Neuronal stem cell (in vitro differentiated cells): ENCODE measurements at places on chromosomes 13 and 19.
A peak's percentile ranks its signal among the peaks of the same experiment; 100 is the strongest.

- DNase-seq: peak; percentile 72
These were observed 591 bp downstream of the DEDD2 start for GRCh38 chr19:42216653-42217519.

- DNase-seq: no peak
These were observed 81.8 kb downstream of the GGACT start for GRCh38 chr13:100506600-100507422.

DNA sequence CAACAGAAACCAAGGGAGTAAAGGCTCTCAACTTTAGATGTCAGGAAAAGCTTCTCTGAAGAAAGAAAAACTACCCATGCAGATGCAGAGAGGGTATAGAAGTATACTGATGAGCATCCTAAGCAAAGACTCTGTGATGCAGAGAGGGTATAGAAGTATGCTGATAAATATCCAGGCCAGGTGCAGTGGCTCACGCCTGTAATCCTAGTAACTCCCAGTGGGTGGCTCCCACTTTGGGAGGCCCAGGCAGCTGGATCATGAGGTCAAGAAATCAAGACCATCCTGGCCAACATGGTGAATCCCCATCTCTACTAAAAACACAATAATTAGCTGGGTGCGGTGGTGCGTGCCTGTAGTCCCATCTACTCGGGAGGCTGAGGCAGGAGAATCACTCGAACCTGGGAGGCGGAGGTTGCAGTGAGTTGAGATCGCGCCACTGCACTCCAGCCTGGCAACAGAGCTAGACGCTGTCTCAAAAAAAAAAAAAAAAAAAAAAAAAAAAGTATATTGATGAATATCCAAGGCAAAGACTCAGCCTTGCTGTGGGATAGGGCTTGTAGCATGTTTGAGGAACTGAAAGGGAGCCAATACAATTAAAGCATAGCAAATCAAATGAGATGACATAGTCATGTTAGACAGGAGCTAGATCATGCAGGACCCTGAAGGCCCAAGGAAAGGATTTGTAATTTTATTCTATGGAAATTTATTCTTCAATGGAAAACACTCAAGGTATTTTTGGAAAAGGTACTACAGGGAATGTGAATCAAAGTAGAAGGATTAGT lies 14.9 kb downstream of the UBL3 start:
- no peak for DNase-seq

GRCh38 chr19:41998246-41999020 lies 4.4 kb upstream of the ATP1A3 start:
- peak; percentile 66 for DNase-seq

DNA sequence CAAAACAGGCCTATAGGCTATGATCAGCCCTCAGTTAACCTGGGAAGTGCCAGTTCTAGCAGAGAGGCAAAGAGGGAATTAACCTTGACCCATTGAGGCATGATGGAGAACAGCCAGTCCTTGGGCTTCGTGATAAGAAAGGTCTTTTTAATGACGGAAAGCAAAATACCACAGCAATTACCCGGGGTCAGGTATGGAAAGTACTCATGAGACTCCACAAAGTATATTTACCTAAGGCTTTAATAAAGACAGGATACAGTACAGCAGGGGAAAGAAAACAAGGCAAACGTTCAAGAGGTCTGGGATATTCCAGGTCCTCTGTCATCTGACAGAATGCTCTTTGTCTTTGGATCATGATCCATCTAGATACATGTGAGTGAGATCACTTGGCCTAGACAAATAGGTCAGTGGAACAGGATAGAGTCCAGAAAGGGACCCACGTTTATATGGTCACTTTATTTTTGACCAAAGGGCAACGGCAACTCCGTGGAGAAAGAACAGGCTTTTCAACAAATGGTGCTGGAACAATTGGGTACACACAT lies 52.2 kb downstream of the WDFY2 start:
- no peak for DNase-seq

GRCh38 chr19:1015782-1016646 lies 4.9 kb downstream of the TMEM259 start:
- no peak for DNase-seq

DNA sequence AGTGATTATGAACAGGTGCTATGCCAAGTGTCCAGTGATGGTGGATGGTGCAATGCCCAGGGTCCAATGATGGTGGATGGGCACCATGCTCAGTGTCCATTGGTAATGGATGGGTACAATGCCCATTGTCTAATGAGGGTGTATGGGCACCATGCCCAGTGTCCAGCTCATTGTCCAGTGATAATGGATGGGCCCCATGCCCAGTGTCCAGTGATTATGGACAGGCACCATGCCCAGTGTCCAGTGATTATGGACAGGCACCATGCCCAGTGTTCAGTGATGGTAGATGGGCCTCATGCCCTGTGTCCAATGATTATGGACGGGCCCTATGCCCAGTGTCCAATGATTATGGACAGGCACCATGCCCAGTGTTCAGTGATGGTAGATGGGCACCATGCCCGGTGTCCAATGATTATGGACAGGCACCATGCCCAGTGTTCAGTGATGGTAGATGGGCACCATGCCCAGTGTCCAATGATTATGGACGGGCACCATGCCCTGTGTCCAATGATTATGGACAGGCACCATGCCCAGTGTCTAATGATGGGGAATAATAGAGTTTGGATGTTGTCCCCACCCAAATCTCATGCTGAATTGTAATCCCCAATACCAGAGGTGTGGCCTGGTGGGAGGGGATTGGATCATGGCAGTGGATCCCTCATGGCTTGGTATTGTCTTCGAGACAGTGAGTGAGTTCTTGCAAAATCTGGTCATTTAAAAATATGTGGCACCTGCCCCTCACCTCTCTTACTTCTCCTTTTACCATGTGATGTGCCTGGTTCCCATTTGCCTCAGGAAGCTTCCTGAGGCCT lies 87.8 kb downstream of the ANKRD10 start:
- no peak for DNase-seq

GRCh38 chr19:42421591-42422031 lies 5.6 kb downstream of the LIPE start:
- DNase-seq: no peak

DNA sequence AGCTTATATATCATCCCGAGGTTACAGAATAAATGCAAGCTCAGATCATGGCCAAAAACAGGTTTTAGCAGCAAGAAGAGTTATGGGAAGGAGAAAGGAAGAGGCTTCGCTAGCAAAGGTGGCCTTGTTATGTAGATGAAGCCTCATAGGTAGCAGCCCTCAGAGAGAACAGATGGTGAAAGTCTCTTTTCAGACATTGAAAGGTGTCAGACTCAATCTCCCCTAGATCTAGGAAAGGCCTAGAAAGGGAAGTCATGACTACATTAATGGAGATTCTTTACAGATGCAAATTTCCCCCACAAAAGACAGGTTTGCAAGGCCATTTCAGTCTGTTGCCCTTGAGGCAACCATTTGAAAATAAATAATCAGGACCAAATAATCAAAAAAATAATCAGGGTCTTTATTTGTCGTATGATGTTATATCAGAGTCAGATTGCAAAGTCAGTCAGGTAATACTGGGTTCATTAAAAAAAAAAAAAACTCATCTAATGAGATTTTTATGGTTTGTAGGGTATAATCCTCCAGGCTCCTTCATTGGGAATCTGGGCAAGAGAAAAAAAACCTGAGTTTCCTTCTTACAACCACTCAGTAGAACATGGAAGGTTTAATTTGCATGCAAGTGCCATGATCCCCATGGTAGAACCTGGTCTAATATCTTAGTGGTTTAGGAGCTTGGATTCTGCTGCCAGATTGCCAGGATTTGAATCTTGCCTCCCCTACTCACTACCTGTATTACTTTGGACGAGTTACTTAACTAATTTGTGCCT lies 50.8 kb upstream of the HTR2A start:
- no peak for DNase-seq

DNA sequence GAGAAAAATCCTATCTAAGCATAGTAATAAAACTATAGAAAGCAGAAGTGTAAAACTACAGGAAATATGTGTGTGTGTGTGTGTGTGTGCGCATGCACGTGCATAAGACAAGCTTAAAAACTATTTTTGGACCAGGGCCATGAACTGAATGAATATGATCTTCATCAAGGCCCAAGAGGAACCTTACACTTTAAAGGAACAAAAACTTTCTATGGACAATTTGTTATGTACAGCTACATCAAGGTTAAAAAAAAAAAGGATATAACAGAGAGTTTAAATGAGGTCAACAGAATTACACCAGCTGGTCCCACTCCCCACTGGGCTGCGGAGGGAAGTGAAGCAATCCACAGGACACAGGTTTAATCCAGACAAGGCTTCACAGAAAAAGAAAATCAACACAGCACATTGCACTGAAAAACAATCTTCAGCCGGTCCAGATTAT lies 151.1 kb downstream of the LHFPL6 start:
- no peak for DNase-seq

DNA sequence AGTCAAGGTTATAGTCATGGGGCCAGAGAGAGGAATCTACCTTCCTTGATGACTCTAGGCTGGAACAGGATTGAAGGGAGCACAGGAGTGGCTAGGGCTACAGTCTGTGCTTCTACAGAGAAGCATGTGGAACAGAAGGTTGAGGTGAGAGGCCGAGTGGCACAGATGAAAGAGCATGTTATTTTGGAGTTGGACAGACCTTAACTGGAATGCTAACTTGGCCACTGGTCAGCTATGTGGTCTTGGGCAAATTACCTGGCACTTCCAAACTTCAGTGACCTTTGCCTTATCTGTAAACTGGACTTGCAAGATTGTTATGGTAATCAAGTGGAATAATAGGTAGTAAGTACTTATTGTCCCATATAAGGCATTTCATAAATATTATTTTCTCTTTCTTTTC lies 252.7 kb downstream of the KCNRG start:
- no peak for DNase-seq

- DNase-seq: no peak
These were observed 60.0 kb downstream of the FLT1 start for GRCh38 chr13:28434926-28435325.

GRCh38 chr19:31979949-31980670 lies 365.3 kb upstream of the ZNF507 start:
- no peak for DNase-seq

DNA sequence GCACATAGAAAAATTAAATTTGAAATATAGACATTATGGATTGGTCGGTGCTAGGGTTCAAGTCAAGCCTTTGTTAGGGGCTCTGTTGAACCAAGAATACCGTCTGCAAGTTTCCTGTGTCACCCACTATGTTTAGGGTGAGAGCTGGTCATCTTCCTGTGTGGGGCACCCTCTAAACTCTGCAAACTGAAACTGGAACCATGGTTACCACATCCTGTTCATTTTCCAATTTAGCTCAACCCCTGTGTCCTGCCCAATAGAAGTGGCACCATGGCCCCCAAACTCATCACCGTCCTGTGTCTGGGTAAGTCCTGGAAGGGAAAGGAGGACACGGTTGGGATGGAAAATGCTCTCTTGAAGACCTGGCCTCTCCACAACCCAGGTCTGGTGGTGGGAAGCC lies 29.9 kb downstream of the LAIR2 start:
- DNase-seq: no peak

DNA sequence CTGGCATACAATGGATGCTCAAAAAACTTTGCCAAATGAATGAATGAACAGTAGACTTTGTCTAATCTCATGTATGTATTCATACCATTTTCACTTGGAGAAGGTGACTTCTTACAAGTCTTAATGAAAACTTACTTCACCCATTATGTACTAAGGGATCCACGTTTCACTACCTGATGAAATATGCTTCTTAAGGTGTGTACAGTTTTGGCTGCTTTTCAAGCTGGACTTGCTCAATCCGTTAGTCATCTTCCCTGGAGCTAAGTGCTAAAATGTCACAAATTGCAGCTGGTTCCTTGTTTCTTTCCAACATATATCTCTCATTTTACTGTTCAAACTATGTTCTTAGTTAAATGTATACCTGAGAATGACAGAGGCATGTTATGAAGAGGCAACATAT lies 4.2 kb upstream of the CCNA1 start:
- no peak for DNase-seq

DNA sequence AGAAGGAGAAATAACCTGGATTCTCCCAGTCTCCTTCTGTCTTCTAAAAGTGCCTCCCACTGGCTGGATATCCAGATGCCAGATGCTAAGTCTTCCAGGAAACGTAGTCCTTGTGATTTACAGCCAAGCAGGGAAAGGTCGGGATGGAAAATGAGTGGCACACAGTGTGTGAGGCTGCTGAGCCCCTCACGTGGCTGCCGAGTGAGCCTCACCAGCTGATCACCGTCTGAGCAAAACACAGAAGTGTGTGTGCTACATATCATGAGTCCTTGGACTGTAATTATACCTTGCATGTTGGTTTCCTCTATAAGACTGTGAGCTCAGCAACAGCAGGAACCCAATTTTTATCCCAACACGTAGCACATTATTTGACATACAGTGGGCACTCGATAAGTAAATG lies 15.1 kb downstream of the LHFPL6 start:
- DNase-seq: no peak

- no peak for DNase-seq
These were observed 10.5 kb downstream of the PEAK3 start for GRCh38 chr19:2271234-2272103.

DNA sequence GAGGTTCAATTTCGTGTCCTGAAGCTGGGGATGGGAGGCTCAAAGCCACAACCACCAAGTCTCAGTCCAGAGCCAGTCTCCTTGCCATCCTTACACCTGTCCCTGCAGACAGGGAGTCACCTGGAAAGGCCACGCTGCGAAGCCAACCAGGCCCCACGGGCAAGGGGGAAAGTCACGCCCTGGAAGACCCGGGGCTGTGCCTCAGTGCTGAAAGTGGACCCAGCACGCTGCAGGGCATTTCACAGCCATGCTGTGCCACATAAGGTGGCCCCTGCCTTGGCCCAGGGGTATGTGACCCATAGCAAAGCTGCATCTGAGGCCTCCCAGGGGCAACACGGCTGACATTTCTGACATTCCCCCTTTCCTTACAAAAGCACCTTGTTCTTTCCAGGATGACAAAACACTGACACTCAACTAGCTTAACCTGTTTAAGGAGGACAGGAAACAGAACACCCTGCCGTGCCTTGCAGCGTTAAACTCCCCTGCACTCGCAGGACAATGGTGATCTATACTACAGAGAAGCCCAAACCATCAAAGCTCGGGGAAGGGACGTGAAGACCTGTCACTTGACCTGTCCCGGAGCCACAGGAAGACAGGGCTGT lies 14.8 kb downstream of the CHERP start:
- DNase-seq: no peak

GRCh38 chr13:112573710-112574109 lies 14.2 kb downstream of the TUBGCP3 start:
- DNase-seq: no peak

DNA sequence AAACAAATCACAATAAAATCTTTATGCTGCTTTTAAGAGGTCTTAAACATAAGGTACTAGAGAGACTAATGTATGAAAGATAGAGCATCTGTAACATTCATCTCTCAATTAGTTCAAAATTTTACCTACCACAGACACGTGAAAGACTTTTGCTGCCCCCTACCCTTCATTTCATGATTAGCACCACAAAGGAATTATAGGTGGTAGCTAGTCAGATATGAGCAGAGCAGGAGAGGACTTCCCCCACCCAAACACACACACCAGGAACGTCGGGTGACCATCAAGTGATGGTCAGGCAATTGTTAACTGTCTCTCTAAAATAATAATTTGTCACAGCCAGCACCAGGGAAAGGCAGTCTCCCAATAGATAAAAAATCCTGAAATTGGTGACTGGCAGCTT lies 1531.7 kb upstream of the SPRY2 start:
- peak; percentile 8 for DNase-seq
